ENCODE measurements at places on chromosomes 7 and 10.

GRCh38 chr7:3260401-3260715, 40.7 kb upstream of the SDK1 start:
- DNase-seq = no peak

DNA sequence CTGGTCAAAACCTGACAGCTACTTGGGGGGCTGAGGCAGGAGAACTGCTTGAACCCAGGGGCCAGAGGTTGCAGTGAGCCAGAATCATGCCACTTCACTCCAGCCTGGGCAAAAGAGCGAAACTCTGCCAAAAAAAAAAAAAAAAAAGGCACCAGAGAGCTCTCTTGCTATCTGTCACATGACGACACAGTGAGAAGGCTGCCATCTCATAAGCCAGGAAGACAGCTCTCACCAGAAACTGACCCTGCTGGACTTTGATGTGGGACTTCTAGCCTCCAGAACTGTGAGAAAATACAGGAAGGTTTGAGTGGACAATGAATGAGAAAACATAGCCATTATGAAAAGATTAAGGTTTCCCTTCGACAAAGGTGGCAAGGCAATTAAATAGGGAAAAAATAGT, 51.1 kb upstream of the KCNIP2 start:
- DNase-seq = no peak

DNA sequence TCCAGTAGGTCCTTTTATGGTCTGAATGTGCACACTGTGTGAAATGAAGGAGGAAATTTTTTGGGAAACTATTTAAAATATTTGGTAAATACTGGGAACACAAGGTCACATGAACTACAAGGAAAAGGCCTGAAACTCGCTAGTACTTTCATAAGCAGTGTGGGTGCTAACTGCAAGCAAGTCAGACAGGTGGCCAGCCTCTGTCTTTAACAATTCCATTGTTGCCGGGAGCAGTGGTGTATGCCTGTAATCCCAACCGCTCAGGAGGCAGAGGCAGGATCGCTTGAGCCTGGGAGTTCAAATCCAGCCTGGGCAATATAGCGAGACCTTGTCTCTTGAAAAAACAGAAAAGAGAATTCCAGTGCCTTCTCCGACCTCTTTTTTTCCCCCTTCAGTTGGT, 37.5 kb downstream of the SMURF1 start:
- DNase-seq = no peak

GRCh38 chr7:91892821-91893340, 12.4 kb upstream of the MTERF1 start:
- no peak for DNase-seq

DNA sequence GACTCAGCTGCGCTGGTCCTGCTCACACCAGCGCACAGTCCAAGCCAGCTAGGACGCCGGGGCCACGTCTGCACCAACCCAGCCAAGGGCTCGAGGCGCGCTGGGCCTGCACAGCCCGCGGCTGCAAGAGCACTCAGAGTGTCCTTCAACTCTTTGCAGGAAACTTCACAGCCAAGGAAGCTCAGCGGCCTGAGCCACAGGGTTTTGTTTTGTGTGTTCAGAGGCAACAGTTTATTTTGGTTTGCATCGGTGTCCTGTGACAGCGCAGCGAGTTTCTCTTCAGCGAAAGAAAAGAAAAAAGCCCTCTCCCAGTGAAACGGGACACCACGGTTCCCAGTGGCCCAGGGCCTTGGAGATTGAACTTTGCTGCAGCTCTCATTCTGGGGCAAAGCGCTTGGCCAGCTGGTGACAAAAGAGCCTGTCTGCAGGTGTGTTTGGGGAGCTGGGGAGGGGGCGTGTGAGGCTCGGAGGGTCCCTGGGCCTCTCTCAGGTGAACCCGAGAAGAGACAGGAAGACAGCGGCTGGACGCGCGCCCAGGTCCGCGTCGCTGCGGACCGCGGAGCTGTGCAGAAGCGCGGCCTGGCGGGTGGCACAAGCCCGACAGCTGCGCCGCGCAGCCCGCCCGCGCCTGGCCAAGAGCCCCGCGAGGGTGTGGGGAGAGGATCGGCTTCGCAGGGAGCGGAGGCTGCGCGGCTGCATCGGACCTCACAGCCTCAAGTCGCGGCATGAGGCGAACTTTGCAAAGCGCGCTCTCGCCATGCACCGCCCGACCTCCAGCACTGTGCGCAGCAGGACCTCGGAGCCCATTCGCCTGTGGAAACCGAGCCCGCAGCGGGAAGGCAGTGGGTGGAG, 922 bp downstream of the CXCL12 start:
- DNase-seq = no peak

DNA sequence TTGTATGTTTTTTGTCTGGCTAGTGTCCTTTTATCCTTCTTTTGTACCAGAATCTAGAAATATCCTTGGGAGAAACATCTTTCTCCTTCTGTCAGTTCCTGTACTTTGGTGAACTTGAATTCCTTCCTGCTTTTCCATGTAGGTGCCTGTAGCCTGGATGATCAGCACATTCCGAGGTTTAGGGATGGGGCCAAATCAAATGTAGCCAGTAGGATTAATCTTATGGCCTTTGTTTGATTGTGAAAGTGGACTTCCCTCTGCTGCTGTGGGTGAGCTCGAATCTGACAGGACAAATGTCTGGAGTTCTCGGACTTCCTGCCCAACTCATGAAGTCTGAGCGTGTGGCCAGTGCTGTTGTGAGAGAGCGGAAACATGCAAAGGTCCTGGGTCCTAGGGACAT, 33.2 kb upstream of the NAMPT start:
- no peak for DNase-seq

- no peak for DNase-seq
These were observed 118.1 kb downstream of the TPST1 start for GRCh38 chr7:66323114-66323796.

GRCh38 chr10:85558533-85558932, 808.1 kb downstream of the GRID1 start:
- DNase-seq = no peak

- no peak for DNase-seq
These were observed 17.4 kb upstream of the CYP3A7 start for GRCh38 chr7:99752356-99752755.

DNA sequence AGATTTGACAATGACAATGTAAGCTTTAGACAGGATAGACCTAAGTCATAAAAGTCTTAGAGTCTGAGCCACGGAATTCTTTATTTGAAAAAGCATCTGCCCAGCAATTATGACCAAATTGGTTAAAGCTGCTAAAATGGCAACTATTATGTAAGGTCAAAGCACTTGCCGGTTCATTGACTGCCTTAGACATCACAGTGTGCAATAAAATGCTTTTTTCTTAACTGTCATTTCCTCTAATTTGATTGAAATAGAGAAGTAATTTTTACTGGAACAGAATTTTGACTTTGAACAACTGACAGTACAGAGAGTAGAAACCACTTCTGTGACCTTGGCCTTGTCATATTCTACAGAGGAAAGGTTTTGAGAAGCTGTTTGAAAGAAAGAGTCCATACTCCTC, 142.9 kb downstream of the THSD7A start:
- DNase-seq = no peak

GRCh38 chr7:46035166-46035565, 114.1 kb upstream of the IGFBP3 start:
- DNase-seq = no peak

- DNase-seq = no peak
These were observed 56.2 kb upstream of the OPN4 start for GRCh38 chr10:86598151-86598550.

GRCh38 chr10:22723343-22723779, 9.0 kb upstream of the PIP4K2A start:
- DNase-seq = no peak

DNA sequence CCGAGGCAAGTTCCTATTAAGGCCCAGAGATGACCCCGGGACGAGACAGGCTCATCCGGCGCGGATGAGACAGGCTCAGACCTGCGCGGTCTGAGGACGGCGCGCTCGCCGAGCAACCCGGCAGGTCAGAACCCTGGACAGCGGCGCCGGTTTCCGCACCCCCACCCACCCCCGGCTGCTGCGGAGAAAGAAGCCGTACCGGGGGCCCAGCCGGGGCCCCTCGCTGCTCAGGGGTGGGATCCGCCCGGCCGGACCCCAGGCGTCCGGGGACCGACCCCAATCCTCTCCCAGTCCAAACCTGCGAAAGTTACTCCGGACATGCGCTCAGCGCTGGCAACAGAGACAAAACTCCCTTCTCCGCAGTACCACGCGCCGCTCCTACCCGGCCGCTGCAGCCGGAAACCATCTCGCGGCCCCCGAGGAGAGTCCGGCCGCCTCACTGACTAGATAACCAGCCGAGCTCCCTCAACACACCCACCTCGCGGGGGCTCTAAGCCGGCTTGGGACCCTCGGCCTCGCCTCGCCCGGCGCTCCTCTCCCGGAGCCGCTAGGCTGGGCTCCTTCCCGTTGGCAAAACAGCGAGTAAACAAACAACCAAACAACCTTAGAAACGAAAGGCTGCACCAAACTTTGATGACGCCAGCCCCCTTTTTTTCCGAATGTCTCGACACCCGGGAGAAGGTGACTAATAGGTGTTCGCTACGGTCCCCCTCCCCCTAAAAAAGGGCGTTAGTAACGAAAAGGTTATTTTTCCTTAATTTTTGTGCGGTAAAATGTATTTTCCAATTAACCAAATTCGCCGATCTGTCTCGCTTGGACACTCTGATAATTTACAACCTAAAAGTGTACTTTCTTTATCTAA, 2.3 kb upstream of the DRGX start:
- peak; percentile 21 for DNase-seq

GRCh38 chr10:71635251-71635866, 84.2 kb downstream of the C10orf105 start:
- no peak for DNase-seq

DNA sequence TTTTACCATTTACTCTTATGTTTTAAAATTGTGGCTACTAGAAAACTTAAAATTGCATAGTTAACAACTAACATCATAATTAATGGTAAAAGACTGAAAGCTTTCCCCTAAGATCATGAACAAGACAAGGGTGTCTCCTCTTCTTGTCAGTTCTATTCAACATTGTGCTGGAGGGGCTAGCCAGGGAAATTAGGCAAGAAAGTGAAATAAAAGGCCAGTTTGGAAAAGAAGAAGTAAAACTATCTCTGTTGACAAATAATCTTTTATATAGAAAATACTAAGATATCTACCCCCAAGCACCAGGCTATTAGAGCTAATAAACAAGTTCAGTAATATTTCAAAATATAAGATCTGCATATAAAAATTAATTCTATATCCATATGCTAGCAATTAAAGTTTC, 46.9 kb upstream of the MXI1 start:
- DNase-seq = no peak

DNA sequence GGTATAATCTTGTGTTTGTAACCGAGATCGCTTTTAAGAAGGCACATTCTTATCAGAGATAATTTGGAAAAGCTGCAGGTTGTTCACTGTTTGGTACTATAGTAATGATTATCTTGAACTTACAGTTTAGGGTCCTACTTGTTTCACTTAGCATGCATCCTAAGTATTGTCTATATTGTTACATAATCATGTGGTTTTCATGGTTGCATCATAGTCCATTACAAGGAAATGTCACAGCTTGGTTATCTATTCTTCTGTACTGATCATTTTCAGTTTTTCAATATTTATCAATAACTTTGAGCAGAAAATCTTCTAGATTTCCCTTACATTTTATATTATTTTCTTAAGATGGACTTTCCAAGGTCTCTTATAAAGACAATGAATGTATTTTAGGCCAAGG, 116.3 kb downstream of the PLPP4 start:
- DNase-seq = no peak

DNA sequence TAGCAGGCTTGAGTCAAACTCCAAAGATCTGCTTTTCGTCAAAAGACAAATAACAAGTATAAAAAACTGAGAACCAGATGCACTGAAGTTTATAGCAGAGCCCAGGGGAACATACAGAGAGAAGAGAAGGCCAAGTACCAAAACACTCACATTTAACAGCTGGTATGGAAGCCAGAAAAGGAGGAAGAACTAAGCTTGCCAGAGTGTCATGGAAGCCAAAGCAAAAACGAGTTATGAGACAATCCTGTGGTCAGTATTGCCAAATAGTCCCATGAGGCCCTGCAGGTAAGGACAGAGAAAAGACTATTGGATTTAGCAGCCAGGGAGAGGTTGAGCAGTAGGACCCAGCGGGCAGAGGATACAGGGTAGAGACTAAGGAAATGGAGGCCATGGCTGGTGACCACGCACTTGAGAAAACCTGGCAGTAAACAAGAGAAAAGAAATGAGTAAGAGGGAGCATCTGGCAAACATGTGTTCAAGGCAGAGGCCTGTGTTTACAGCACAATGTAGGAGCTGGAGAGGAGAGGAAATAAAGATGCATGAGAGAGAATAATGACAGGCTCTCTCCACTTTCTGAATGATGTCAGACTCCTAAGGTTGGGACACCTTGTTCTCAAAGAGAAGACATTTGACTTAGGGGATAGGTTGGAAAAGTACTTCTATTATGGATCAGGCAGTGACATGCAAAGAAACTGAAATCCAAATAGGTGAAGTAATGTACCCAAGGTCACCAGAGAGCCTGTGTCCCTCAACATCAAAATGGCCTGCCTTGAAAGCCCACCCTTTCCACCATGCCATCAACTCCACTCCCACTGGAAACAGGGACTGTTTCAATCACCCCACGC, 9.1 kb downstream of the CREB3L2 start:
- no peak for DNase-seq

GRCh38 chr7:56097700-56098099, 4.9 kb upstream of the PHKG1 start:
- DNase-seq = no peak

- no peak for DNase-seq
These were observed 686 bp downstream of the AASS start for GRCh38 chr7:122143376-122143750.

DNA sequence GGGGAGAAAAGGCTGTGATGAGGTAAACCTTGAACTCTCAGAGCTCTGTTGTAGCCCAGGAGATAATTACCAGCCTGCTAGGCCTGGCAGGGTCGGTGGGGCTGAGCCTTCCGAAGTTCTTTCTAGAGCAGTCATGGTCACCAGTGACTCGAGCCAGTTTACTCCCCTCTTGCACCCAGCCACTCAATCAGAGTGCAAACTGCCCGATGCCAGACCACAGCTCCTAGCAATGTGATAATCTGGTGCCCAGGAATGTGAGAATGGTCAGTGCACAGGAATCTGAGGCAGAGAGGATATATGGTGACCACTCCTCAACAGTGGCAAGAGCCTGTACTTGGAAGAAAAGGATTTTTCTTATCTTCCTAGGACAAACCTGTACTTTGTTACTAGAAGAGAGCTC, 46.4 kb upstream of the KMT2E start:
- no peak for DNase-seq

GRCh38 chr10:68032113-68032512, 43.0 kb downstream of the HERC4 start:
- DNase-seq = no peak

DNA sequence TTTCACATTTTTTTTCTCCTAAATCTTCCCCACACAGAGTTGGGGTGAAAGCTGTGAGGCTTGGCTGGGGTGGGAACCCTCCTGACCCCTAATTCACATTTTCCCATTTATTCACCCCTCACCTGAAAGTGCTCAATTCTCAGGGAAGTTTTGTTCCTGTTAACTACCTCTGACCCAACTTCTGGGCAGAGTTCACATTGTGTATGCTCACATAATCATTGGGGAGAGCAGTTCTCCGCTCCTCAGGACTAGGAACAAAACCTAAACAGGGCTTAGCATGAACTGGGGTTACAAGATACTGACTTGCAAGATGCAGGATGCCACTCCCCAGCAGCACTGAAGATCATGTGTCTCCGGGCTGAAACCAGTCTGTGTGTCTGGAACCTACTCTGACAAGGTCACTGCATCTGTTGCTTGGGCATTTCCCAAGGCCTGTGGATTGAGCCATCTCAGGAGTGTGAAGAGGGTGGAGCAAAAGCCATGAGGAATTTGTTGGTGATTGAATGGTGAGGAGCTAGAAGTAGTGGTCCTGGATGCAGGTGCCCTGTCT, 258.1 kb upstream of the IGFBP3 start:
- no peak for DNase-seq

GRCh38 chr7:70032649-70033048, 434.4 kb downstream of the AUTS2 start:
- DNase-seq = no peak

- DNase-seq = no peak
These were observed 120.3 kb upstream of the PTPRZ1 start for GRCh38 chr7:121752706-121753105.

Measured in CD4-positive, alpha-beta T cell (primary cell).